T-helper 1 cell (primary cell): ENCODE measurements at places on chromosomes 5 and 9.

GRCh38 chr5:115599502-115599901 lies 2.8 kb downstream of the TICAM2 start:
- DNase-seq: no peak

DNA sequence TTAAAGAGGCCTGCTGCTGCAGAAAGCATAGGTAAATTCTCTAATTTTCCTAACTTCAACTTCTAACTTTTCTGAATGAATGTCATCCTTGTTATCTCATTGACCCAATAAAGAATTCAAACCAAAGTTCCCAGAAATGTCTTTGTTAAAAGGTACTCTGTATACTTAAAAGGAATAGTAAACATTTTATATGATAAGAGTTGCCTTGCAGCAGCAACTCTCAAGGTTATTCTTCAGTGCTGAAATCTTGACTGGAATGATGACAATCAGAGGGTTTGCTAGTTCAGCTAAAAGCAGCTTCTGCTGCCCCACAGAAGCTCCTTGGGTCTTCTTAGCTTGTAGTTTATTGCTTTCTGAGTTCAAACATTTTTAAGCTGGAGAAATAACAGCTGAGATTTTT lies 28.3 kb downstream of the FGF10 start:
- DNase-seq: no peak

- no peak for DNase-seq
These were observed 443.3 kb downstream of the DNAH5 start for GRCh38 chr5:13501176-13501575.

DNA sequence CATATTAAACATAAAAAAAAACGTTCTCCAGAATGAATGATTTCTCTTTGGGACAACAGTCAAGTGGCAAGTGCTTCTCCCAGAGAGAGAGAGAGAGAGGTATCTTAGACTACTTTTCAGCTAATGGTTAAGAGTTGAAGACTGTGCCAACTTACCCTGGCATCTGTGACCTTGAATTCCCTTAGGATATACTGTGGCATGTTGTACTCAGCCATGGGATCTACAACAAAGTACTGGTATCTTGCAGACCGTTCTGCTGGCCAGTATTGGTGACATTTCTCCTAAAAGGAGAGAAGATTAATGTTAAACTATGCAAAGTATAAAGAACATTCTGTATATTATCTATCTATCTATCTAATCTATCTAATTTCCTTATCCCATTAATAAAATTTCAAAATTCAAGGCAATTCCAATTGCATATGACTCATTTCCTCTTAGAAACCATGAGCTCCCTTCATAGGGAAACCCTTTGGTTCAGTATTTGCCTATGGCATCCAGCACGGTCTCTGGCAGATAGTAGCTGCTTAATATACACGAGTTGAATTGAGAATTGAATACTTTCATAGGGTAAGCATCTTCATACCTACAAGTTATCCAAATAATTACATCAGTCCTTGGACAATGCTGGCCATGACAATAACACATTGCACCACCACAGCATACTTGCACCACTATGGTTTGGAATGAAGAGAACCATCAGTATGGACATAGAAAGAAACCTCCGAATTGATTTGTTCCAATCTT lies 539.4 kb upstream of the DMAC1 start:
- no peak for DNase-seq

- no peak for DNase-seq
These were observed 186.0 kb downstream of the GOLPH3 start for GRCh38 chr5:31987985-31988710.

- no peak for DNase-seq
These were observed 8.6 kb downstream of the UCK1 start for GRCh38 chr9:131522257-131523085.

DNA sequence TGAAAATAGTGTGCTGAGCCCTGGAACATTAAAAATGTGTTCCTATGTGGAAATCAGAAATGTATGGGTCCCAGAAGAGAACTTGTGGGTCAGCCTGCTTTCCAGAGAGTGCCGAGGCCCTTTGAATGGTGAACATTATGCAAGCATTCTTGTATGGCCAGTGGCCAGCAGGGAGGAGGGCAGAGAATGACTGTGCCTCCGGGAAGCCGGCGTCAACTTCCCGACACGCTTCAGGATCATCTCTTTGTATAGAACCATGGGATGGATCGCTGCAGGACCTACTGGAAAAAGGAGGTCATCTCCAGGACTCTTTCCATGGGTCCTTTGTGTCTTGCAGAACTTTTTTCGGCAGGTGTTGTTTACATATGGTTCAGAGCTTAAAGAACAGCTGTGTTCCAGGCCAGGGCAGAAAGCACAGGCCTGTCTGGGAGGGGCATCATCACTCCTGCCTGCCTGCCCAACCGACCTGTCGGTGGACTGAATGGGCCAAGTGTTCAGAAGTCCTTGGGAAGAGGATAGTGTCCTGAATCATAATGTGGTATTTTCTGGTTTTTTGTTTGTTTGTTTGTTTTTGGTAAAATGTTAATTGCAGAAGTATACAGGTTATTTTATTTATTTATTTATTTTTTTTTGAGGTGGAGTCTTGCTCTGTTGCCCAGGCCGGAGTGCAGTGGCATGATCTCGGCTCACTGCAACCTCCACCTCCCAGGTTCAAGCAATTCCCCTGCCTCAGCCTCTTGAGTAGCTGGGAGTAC lies 9.0 kb downstream of the PRRC2B start:
- DNase-seq: no peak

- no peak for DNase-seq
These were observed 584.0 kb downstream of the ACTL7B start for GRCh38 chr9:108271646-108272348.

DNA sequence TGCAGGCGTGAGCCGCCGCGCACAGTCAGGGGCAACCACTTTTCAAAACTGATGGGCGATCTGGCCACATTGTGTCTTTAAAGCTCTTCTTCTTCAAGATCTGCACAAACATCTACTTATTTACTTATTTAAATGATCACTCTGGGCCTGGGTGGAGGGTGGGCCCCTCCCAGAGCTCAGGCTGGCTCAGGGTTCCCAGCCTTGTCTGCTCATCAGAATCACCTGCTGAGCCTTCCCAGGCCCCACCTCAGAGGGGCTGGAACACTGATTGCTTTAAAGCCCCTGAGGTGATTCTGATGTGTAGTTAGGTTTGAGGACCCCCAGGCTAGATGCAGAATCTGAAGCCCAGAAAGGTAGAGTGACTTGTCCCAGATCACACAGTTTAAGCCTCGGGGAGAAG lies 45.6 kb upstream of the DMRT1 start:
- no peak for DNase-seq

DNA sequence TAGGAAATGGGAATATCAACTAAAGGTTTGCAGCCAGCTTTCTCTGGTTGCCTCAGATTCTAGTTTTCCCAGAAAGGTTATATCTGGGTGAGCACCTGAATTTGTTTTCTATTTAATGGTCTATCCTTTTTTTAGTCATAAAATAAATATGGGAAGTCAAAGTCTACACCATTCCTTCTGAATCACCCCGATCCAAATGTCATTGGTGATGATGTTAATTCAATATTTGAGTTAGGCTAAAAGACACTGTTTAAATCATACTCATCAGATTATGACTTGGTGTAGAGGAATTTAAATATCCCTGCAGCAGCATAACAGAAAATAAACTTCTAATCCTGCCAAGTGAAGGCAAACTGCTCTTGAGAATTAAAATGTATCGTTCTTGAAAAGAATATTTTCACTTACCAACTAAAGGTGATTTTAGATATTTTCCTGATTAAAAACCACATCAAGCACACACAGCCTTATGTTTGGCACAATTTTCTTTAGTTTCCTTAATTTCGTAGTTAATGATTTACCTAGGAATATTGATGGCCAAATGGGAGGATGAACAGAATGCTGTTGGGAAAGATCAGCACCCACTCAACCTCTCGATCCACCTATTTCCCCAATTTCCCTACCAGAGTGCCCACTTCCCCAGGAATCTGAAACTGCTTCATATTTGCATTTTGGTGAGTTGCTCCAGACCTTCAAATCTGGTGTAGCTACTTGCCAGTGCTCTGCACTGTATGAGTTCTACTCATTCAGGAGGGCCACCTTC lies 103.1 kb upstream of the TSLP start:
- DNase-seq: no peak

- DNase-seq: no peak
These were observed 14.1 kb downstream of the ASPN start for GRCh38 chr9:92468206-92468605.

- no peak for DNase-seq
These were observed 4.8 kb downstream of the USP20 start for GRCh38 chr9:129840034-129840433.

- DNase-seq: no peak
These were observed 485.4 kb downstream of the IRX1 start for GRCh38 chr5:4081059-4081458.

- no peak for DNase-seq
These were observed 117.4 kb downstream of the GCNT1 start for GRCh38 chr9:76576344-76576743.

DNA sequence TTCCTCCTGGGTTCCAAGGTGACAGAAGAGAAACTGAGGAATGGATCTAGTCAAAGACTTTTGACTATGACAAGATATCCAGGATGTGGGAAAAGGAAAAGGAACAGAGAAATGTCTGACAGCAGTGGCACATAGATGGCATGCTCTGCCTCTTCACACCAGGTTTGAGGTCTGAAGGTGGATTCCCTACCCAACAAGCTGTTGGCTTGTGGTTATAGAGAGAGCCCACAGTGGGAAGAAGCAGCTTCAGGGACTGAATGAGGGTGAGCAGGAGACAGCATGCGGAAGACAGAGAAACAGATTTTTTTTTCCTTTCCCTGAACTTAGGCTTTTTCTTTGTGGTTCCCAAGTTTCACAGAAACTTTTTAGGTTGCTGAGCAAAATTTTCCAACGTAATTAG lies 20.6 kb downstream of the IFNW1 start:
- DNase-seq: no peak

- no peak for DNase-seq
These were observed 22.1 kb downstream of the FAM170A start for GRCh38 chr5:119651486-119651885.

DNA sequence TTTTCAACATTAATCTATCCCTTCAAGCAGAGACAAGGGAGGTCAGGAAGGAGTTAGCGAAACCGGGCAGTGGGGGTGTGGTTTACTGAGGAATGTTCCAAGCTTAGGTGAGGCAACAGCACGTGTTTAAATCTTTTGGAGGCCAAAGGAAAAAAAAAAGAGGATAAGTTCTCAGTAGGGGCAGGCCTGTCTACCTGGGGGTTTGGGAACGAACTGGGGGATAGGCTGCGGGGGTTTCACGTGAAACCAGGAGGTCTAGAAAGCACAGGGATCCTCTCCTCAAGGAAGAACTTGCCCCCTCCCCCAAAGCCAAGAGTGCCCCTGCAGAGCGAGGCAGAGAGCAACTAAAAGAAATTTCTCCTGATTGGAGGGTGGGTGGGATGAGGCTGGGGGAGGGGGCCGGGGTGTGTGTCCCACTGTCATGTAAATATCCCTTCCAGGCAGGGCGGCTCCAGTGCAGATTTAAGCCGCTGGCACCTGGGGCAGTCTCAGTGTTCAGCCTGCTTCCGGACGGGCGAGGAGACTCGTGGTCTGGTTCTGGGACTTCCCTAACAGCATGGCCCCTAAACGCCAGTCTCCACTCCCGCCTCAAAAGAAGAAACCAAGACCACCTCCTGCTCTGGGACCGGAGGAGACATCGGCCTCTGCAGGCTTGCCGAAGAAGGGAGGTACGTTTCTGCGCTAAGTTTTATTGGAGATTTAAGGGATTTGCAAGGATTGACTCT lies 5.5 kb upstream of the SET start:
- no peak for DNase-seq
